Uterus (tissue), 4 donors: ENCODE measurements at places on chromosomes 12 and 14. TPM values are rescaled to one million over a fixed set of nuclear protein-coding genes. Genes with fewer than 3 reads are reported as not detected.

Gene COPS7A
- 35.6 TPM for total RNA-seq

Gene USP5
- 68.6 TPM for total RNA-seq

Gene ANKS1B
- total RNA-seq = 54.6 TPM

Gene CALCOCO1
- 121 TPM for total RNA-seq

Gene CDCA3
- total RNA-seq = 9.6 TPM

Gene AMDHD1
- total RNA-seq = 0.26 TPM

Gene NEUROD4
- not detected for total RNA-seq

Gene CNOT2
- 118 TPM for total RNA-seq

Gene SYCP3
- total RNA-seq = not detected

Gene CLEC1B
- 0.35 TPM for total RNA-seq

Gene TAS2R9
- total RNA-seq = not detected

Gene RTL1
- total RNA-seq = not detected

Gene FITM1
- total RNA-seq = 1.3 TPM

Gene EGLN3
- 42.7 TPM for total RNA-seq

Gene RNASE13
- not detected for total RNA-seq

Gene IFI27
- total RNA-seq = 20.5 TPM

Gene OR11H6
- not detected for total RNA-seq

Gene MIP
- not detected for total RNA-seq

Gene PMEL
- 0.26 TPM for total RNA-seq

Gene SERPINA10
- not detected for total RNA-seq

Gene KRT83
- not detected for total RNA-seq

Gene MUCL1
- not detected for total RNA-seq

Gene DDN
- total RNA-seq = not detected

Gene MYL2
- not detected for total RNA-seq

Gene TMEM233
- 0.21 TPM for total RNA-seq

Gene SMAGP
- total RNA-seq = 1.2 TPM

Gene TAS2R13
- 4.8 TPM for total RNA-seq
